ENCODE measurements at places on chromosomes 12 and 14. TPM values are rescaled to one million over a fixed set of nuclear protein-coding genes. Genes with fewer than 3 reads are reported as not detected.

TAS2R13 gene
- 0.38 TPM for total RNA-seq

TFCP2 gene
- 7.1 TPM for total RNA-seq

- peak; percentile 43 for DNase-seq
These were observed 503.5 kb downstream of the LRFN5 start for GRCh38 chr14:42110167-42110566.

IL25 gene
- total RNA-seq: not detected

DNA sequence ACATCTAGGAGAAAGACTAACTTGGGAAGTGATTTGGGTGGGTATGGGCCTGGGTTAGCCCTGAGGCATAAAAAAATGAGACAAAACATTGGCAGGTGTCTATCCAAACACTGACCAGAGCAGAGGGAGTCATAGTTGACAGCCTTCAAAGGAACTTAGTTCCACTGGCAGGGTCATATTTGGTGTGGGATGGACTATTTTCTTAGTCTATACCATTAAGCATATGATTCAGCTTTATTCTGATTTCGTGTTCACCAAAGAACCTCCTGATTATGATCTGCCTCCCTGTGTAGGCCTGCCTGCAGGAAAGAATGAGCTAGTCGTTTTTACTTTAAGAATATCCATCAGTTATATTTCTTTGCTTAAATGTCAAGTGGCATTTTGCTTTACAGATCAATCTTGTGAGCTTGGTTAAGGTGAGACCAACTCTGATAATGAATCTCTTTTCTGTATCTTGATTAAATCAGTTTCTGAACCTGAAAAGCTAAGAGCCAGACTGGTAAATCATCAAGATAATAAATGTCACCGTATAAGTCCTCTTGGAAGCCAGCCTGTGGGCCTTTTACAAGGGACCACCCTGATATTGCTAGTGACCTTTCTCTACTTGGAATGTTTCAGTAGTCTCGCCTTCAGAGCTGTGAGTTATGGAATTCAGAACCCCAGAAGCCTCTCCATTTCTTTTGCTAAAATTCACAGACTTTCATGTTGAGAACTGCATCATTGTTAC is 182.9 kb downstream of the MON2 start:
- DNase-seq: no peak

WDHD1 gene
- total RNA-seq: 8.7 TPM

GRCh38 chr14:37403626-37404025 is 191.4 kb downstream of the FOXA1 start:
- DNase-seq: no peak

- DNase-seq: no peak
These were observed 12.5 kb downstream of the POU6F1 start for GRCh38 chr12:51205350-51205749.

GRCh38 chr14:36555998-36556743 is 26.2 kb downstream of the NKX2-8 start:
- no peak for DNase-seq

- no peak for DNase-seq
These were observed 66.9 kb downstream of the ANKS1B start for GRCh38 chr12:99917711-99918402.

DNA sequence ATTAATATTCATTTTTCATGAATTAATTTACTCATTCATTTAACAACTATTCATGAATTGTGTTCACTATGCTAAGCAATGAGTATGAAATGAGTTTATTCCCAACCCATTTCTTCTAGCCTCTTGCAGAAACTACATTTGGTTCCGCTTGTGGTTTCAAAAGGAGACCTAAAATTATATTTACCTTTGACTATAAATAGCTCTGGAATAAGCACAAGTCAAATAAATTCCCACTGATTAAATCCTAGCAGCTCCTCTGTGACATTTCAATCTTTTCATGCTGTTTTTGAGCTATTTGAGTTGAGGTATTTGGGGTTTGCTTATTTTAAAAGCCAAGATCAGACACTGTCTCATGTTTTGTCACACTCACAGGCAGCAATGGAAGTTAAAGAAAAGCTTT is 46.9 kb downstream of the DUSP6 start:
- DNase-seq: no peak

SOCS2 gene
- 14.3 TPM for total RNA-seq

DNA sequence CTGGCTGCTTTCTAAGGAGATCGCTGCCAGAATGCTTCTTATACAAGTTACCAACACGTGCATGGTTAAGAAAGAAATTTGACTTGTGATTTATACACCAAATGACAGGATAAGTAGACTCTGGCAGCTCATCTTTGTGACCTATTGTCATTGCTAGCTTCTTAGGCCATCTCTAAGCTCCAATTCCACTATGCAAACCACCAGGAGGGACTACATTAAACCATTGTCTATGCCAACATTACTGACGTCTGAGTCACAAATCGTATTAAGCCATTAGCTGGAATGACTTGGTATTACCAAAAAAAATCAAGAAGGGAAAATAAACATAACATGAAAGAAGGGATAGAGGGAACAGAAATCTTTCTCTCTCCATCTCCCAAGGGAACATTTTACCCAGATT is 15.8 kb upstream of the VPS33A start:
- DNase-seq: peak; percentile 32

CD163 gene
- total RNA-seq: not detected

- peak; percentile 88 for DNase-seq
These were observed 679 bp downstream of the BDKRB2 start for GRCh38 chr14:96205059-96205977.

DNA sequence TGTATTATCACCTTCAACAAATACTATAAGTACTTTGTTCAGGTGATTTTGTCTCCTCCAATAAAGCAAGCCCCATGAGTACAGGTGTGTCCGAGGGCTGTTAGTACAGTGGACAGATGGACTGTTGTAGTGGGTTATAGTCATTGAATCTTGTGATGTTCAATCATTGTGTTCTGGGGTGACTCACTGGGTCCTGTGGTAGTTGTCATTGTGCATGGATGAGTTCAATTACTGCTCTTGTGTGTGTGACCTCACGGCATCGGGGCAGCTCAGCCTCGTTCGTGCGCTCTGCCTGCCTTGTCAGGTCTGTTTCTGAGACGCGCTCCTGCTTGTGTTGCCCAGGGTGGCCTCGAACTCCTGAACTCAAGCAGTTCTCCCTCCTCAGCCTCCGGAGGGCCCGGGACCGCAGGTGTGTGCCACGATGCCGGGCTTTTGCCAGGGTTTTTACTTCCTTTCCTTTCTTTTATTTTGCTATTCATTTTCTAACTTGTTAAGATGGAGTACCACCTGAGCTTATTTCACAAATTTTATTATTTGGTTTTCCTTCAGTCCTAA is 72.2 kb downstream of the DDX51 start:
- peak; percentile 15 for DNase-seq

GRCh38 chr12:32312049-32312670 is 87.2 kb upstream of the FGD4 start:
- peak; percentile 65 for DNase-seq

DNA sequence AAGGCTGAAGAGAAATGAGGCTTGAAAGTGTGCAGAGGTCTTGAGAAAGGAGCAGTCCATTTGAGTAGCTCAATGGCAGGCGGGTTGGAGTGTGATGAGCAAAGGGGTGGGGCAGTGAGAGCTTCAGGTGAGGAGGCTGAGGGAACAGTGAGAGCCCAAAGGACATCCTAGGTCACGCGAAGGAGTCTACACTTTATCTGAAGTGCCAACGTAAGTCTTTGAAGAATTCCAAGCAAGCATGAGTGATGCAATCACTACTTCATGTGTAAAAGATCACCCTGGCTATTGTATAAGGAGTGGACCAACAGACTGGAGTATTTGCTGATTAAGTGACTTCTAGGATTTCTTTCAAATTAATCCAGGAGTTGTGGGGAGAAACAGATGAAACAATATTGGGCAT is 159.9 kb upstream of the HIF1A start:
- peak; percentile 74 for DNase-seq

SIRT4 gene
- 1.3 TPM for total RNA-seq

AQP5 gene
- 1.3 TPM for total RNA-seq

DNA sequence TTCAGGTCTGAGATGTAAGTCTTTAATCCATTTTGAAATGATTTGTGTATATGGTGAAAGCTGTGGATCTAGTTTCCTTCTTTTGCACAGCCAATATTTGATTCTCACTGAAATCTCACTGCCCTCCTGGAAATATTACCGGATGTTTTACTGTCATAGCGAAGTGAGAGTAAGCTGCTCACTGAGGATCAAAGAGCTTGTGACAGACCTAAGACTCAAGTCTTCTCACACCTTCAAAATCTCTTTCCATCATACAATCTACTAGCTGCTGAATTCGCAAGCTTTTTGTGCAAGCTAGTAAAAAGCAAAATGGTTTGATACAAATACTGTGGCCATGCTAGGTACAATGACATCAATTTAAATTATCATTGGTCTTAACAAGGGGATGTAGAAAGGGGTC is 3.9 kb downstream of the LRRK2 start:
- DNase-seq: no peak

SOX5 gene
- under 0.01 TPM for total RNA-seq

DNA sequence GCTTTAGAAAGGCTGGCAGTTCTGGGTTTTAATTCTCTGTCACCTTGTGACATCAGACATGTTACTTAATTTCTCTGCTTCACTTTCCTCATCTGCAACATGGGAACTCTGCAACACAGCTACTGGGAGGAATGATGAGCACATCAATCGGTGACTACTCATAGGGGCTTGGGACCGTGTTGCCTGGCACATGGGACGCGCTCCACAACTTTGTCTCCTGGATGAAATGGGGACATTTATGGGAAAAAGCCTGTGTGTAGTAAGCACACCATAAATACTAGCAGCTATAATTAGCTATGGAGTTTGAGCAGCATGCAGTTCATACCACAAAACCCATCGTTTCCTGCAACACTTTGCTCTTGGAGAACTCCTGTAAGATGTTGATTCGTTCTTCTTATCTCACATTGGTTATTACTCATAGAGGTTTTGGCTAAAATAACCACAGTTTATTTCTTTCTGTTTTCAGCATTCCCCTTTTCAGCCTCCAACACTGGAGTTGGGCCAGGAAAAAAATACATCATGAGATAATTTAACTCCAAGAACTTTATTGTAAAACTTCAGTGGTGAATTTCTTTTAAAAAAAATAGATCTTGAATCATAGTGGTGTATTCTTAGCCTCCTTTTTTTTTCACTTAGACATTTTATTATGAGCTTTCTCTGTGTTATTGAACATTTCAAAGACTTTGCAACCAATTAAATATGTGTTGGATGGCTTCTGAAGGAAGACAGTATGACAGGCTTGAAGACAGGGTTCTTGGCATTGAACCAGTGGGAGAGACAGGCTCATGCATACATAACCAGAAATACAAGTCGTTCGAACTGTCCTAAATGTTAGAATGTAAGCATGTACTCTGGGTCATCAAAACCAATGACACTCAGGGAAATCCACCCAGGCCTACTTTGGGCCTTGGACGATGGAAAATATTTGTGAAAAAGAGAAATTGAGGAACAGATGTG is 72.7 kb downstream of the RIN3 start:
- no peak for DNase-seq

GRCh38 chr12:41473441-41473840 is 285.3 kb downstream of the PDZRN4 start:
- no peak for DNase-seq

DNA sequence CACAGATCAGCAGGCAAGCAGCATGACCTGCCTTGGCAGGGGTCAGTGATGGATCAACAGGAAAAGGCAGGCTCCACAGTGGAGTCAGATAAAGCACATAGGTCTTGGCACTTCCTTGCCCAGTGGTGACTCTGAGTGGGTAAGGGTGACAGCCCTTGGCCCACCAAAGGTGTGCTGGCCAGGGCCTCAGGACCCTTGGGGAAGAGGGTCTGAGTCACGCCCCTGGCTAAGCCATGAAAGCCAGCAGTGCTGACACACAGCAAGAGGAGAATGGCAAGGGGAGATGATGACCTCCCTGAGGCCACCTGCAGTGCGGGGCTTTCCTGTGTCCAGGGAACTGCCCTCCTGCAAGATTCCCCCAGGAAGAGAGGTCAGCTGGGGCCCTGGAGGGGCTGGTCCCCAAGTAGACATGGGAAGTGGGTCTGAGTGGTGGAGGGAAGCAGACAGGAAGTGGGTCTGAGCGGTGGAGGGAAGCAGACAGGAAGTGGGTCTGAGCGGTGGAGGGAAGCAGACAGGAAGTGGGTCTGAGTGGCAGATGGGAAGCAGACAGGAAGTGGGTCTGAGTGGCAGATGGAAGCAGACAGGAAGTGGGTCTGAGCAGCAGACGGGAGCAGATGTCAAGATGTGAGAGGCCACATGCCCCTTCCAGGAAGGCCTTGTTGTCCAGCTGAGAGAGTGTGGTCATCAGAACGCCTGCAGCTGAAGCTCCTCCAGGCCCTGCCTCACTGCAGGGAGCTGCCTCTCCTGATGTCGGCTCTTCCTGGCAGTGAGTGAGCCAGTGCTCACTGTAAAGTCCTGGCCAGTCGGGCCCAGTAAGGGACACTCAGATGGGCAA is 34.8 kb downstream of the DIO3 start:
- DNase-seq: no peak

DNA sequence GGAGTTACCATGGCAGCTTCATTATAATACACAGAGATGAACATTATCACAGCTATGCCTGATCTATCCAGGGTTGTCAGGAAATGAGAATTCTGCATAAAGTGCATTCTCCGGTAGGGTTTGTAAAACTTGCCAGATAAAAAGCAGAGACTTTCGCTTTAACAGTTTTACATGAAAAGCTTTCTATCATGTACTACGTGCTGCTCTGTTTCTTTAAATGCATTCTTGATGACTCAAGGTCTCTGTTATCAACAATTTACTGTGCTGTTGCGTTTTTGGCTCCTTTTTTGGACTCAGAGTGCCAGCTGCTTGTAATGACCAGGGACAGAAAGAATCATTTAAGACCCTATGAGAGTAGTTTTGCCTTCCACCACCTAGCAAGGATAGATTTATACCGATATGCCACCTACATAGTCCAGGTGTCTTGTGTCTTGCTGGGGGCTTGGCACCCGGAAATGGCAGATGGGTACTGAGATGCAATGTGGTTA is 371.2 kb downstream of the BTG1 start:
- peak; percentile 21 for DNase-seq

GRCh38 chr14:51185754-51186153 is 54.3 kb upstream of the TMX1 start:
- no peak for DNase-seq

DNA sequence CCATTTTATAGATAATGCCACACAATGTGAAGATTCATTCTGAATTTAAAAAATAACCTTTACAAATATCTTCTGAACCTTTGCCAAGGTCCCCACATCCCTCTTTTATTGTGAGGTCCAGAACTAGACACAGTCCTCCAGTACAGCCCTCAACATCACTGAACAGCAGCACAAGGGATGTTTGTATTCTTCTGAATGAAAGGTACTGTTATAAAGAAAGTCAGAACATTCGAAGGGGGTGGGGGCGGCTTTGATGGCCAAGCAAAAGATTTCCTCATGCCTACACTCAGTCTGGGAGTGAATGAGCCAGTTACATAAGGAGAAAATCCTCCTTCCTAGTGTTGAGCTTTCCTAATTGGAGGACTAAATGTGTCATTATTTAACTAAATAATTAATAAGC is 77.3 kb downstream of the PPM1A start:
- no peak for DNase-seq

TPPP2 gene
- total RNA-seq: not detected

- no peak for DNase-seq
These were observed 57.1 kb downstream of the CCDC60 start for GRCh38 chr12:119391673-119392072.

- DNase-seq: no peak
These were observed 11.6 kb downstream of the SLC7A7 start for GRCh38 chr14:22803687-22803974.

GRCh38 chr12:80794551-80794950 is 77.8 kb downstream of the MYF5 start:
- DNase-seq: no peak

CCDC38 gene
- total RNA-seq: 0.13 TPM
